Cerebellum (tissue), 4 donors: ENCODE measurements at places on chromosomes 2 and 18.

DNA sequence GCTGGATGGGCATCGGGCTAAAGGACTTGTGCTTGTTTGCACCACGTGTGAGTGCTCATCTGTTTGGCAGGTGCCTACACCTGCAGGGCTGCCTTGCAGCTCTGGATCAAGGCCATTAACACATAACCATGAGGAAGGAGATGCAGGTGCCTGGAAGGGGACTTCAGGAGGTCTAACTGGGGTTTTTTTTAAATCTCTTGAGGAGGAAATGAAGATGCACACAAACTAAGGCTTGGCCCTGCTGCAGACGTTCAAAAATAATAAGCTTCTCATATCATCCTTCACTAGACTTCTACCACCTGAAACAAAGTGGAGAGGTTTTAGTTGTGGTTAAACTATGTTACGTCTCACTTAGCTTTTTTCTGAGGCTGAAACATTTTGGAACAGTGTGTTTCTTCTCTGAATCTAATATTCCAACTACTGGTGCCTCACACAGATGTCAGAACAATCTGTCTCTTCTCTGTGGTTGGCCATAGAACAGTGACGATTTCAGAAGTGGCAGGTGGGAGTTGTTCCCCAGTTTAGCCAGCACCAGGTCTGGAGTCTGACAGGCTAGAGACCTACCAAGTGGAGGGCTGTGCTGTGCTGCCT, 36.5 kb downstream of the BCL2L11 start:
- DNase-seq = no peak

- no peak for DNase-seq
These were observed 72.0 kb upstream of the CTAGE1 start for GRCh38 chr18:22489704-22490103.

GRCh38 chr2:103218516-103218915, 456.7 kb downstream of the TMEM182 start:
- no peak for DNase-seq

DNA sequence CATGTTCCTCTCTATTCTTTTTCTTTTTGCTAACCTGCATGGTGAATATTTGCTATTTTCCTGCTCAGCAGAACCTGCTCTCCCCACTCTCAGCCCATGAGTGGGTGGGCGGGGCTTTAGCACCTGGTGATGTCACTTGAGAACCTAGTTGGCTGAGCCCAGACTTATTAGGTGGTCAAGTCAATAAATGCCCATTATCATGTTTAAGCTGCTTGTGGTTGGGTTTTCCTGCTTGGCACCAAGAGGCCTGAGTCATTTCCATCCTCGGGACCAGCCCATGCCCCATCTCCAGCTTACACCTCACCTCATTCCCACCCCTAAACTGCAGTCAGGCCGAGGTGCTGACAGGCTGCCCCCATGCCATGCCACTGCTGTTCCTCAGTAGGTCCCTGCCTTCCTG, 226.6 kb downstream of the ANKRD30B start:
- no peak for DNase-seq

DNA sequence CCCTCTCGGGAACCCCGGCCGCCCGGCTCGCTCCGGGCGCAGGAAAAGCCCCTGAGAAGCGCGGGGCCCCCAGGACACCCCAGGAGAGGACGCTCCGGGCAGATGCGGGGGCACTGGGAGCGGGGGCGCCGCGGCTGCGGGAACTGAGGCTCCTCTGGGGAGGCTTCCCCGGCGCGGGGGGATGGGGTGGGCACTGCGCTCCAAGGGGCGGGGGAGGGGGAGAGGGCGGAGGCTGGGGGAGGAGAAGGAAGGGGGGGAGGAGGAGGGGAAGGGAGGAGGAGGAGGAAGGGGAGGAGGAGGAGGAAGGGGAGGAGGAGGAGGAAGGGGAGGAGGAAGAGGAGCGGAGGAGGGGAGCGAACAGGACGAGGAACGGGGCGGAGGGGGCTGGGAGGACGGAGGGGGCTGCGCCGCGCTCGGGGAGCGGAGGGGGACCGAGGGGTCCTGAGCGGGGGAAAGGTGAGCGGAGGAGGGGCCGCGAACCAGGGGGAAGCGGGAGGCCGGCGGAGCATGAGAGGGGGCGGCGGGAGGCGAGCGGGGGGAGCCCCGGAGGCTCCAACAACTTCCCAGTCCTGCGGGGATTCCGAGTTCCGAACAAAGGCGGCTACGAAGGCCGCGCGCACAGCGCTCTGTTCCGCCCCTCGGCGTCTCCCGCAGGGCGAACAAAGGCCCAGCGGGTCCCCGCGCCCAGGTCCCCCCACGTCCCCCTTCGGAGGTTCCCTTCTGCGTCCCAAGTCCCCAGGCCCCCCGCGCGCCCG, 742 bp downstream of the PXDN start:
- no peak for DNase-seq

- no peak for DNase-seq
These were observed 209.3 kb downstream of the EIPR1 start for GRCh38 chr2:3168230-3168891.

GRCh38 chr2:66472225-66472843, 37.4 kb downstream of the MEIS1 start:
- no peak for DNase-seq

GRCh38 chr2:116769514-116769913, 1045.0 kb upstream of the DDX18 start:
- DNase-seq = no peak

- DNase-seq = no peak
These were observed 922 bp downstream of the HS1BP3 start for GRCh38 chr2:20649976-20650375.
